ENCODE measurements at places on chromosomes 7 and 10. TPM values are rescaled to one million over a fixed set of nuclear protein-coding genes. Genes with fewer than 3 reads are reported as not detected.
A peak's percentile ranks its signal among the peaks of the same experiment; 100 is the strongest.

DNA sequence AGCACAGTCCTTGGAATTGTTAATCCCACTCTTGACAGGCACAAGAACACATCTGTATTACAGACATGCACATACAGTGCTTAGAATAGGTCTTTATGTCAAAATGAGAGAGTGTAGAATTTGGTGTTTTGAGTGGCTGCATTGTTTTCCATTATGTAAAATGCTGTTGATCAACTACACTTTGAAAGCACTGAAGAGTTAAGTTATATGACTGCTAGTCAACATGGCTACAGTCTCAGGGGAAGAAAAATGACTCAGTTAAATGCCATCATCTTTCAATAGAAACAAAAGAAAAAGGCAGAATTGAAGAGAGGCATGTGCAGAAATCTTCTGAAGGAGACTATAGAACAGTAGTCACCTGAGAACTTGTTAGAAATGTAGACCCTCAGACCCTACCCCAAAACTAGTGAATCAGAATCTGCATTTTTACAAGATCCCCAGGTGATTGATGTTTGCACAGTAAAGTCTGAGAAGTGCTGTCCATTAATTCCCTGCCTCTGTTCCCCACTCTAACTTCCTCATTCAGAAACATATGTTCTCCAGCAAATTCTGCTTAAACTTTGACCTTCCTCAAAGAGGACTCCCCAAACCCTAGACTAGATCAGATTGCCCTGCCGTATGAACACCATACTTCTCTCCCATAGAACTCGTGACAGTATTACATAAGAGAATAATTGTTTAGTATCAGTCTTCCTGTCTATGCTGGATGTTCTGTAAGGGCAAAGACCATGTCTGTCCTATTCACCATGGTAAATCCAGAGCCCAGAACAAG lies 16.0 kb downstream of the SND1 start:
- H3K36me3 ChIP-seq: peaks cover 3% of the 10 kb centered on the region
- H3K4me1 ChIP-seq: peaks cover 31% of the 10 kb centered on the region
- peak overlapping the region; percentile 86 for H3K27ac ChIP-seq
- H3K27me3 ChIP-seq: no peaks in the 10 kb centered on the region
- peak overlapping the region; percentile 49 for H3K4me3 ChIP-seq

DNA sequence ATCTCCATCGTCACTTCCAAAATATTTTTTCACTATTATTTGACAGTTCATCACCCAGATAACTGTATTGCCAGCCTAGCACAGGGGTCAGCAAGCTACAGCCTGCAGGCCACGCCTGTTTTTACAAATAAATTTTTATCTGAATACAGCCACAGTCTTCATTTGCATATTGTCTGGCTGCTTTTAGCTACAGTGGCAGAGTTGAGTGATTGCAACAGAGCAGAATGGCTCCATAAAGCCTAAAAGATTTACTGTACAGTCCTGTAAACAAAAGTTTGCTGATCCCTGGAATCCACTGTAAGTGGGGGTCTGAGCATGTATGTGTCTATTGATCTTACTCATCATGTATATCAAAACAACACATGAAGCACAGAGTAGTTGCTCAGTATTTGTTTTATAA lies 45.9 kb upstream of the GNAI1 start:
- no peaks in the 10 kb centered on the region for H3K36me3 ChIP-seq
- peaks cover 35% of the 10 kb centered on the region for H3K4me1 ChIP-seq
- H3K27ac ChIP-seq: no peak overlapping the region

- H3K27ac ChIP-seq: no peak overlapping the region
- H3K36me3 ChIP-seq: no peaks in the 10 kb centered on the region
- peaks cover 53% of the 10 kb centered on the region for H3K27me3 ChIP-seq
- no peak for DNase-seq
- no peaks in the 10 kb centered on the region for H3K4me1 ChIP-seq
These were observed 94.1 kb downstream of the FZD1 start for GRCh38 chr7:91358303-91358702.

GRCh38 chr10:74799721-74800221 lies 26.6 kb upstream of the KAT6B start:
- no peak overlapping the region for H3K27ac ChIP-seq
- H3K4me1 ChIP-seq: no peaks in the 10 kb centered on the region
- H3K36me3 ChIP-seq: no peaks in the 10 kb centered on the region
- H3K27me3 ChIP-seq: no peaks in the 10 kb centered on the region

DNA sequence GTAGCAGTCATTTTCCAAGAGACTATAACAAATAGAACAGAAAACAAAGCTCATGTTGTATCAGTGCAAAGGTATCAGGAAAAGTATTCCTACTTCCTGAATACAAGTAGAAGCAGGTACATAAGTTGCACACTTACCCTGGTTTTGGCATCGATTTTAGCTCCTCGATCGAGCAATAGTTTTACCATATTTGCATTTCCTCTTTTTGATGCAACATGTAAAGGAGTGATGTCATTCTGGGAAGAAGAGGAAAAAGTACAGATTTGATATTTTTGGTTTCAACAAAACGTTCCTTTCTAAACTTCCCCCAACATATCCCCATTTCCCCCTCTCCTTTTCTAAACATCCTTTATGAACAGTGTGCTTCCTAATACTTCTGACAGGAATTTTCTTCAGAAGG lies 155.1 kb downstream of the ANK3 start:
- no peak for DNase-seq
- H3K27me3 ChIP-seq: no peaks in the 10 kb centered on the region
- H3K36me3 ChIP-seq: no peaks in the 10 kb centered on the region
- peaks cover 3% of the 10 kb centered on the region for H3K4me1 ChIP-seq

GRCh38 chr10:132133005-132133404 lies 53.7 kb upstream of the DPYSL4 start:
- 0 out of 2 replicates have a peak, but pooled peaks cover 2% of the 10 kb centered on the region for H3K4me1 ChIP-seq
- H3K36me3 ChIP-seq: no peaks in the 10 kb centered on the region
- no peak overlapping the region for H3K27ac ChIP-seq
- H3K27me3 ChIP-seq: peaks cover 5% of the 10 kb centered on the region

DNA sequence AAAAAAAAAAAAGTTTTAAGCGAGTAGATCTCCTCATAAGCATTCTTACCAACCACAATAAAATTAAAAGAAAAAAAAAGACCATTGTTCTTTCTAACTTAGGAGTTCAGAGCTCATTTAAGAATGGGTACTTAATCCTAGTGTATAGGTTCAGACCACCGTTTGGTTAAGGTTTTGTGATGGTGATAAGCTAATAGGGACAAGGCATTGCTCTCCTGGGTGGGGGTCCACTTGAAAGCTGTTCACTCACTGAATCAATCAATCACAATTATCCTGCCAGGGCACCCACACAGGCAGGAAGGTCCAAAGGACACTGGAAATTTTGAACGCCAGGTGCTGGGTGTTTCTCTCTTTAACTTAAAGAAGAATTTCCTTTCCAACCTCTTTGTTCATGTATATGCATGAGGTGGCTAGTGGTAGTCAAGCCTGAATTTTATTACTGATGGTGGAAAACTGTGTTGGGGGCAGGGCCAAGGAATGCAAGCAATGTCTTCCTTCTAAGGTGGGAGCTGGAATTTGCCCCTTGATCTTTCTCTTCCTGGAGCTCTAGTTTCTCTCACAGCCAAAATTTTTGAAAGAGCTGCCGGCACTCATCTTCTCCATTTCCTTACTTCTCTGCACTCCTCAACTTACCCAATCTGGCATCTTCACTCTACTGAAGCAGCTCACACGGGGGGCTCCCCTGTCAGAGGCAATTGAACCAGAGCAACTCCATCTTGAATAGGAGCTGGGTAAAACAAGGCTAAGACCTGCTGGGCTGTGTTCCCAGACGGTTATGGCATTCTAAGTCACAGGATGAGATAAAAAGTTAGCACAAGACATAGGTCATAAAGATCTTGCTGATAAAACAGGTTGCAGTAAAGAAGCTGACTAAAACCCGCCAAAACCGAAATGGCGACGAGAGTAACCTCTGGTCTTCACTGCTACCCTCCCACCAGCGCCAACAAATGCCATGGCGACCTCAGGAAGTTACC lies 7.5 kb upstream of the FAM131B start:
- H3K27me3 ChIP-seq: 0 out of 2 replicates have a peak, but pooled peaks cover 6% of the 10 kb centered on the region
- no peaks in the 10 kb centered on the region for H3K36me3 ChIP-seq
- no peak overlapping the region for H3K27ac ChIP-seq
- no peak overlapping the region for H3K4me3 ChIP-seq
- H3K4me1 ChIP-seq: peaks cover 4% of the 10 kb centered on the region

DNA sequence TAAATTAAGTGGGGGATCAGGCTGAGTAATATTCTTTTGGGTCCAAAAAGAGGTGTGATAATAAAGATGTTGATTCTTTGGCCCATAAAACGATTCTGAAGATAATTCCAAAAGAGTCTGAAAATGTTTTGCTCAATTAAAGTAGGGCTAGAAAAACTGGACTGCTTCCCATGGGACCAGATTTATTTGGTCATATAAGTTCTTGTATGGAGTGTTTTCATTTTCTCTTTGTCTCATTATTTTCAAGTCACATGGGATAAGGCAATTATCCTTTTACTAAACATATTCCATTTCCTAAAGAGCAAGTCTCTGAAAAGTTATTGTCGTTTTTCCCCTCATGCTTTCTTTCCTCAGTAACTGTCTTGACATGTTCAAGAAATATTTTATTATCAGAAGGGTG lies 41.5 kb downstream of the CDK6 start:
- no peaks in the 10 kb centered on the region for H3K27me3 ChIP-seq
- H3K36me3 ChIP-seq: no peaks in the 10 kb centered on the region
- no peak for DNase-seq
- no peak overlapping the region for H3K4me3 ChIP-seq
- peaks cover 67% of the 10 kb centered on the region for H3K4me1 ChIP-seq
- H3K27ac ChIP-seq: no peak overlapping the region

GRCh38 chr7:26051021-26051420 lies 101.0 kb upstream of the NFE2L3 start:
- H3K4me3 ChIP-seq: no peak overlapping the region
- no peaks in the 10 kb centered on the region for H3K36me3 ChIP-seq
- H3K4me1 ChIP-seq: no peaks in the 10 kb centered on the region
- DNase-seq: no peak
- no peaks in the 10 kb centered on the region for H3K27me3 ChIP-seq
- H3K27ac ChIP-seq: no peak overlapping the region

The PILRA gene
- polyA plus RNA-seq: 1.7 TPM

The GFRA1 gene
- polyA plus RNA-seq: 5.2 TPM

All from GM23248 (cell line).